ENCODE measurements at places on chromosomes 1 and 21.
A peak's percentile ranks its signal among the peaks of the same experiment; 100 is the strongest.

DNA sequence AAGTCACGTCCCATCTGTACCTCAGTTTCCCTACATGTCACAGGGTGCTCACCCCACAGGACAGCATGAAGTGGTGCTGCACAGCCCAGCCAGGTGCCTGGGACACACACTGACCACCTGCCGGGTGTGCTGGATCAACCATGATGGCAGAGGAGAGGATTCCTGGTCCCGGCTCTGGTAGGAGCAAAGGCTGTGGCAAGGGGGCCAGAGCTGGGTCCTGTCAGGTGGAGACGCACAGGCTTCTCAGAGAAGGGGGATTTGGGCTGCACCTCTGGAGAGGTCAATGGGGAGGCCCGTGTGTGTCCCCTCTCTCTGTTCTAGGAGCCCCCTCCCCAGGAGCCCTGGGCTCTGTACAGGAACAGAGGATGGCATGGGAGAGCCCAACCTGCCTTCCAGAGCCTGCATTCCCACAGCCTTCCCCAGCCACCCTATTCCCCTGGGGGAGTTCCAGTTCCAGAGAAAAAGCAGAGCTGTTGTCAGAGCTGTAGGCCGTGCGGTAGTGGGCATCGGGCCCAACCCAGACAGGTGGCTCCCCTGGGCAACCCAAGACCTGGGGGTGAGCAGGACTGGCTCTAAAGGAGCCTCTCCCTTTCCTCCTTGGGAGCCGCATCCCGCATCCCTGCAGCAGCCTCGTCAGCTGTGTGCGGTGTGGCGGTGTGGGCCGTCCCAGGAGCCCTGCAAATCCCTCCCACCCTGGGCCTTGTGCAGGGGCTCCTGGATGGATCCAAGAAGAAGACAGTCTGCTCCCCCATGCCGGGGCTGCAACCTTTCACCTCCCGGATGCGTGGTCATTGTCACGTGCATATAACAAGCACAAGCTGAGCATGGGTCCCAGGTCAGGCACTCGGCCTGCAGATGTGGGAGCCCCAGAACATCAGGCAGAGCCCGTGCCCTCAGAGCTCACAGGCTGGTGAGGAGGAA is 2.9 kb upstream of the TFF3 start:
- no peak for DNase-seq

DNA sequence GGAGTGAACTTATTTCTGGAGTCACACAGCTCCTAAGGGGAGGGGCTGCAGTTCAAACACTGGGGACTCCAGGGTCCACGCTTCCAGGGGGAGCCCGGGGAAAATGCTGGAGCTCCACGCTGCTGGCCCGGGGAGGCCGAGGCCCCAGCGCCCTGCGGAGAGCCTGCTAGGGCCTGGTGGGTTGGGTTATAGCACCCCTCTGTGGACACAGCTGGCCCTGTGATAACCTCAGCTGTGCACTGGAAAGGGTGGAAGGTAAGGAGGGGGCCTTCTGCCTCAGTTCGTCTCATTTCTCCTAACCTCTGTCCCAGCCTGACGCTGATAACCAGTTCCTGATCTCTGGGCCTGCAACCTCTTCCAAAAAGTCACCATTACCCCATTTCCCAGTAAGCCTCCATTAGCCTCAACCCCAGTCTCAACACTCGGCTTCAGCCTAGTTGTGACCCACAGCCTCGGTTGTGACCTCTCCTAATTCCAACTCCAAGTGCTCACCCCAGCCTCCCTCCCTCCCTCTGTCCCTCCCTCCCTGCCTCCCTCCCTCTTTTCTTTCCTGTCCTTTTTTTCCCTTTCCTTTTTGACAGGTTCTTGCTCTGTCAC is 7.1 kb downstream of the NBL1 start:
- DNase-seq = peak; percentile 52

GRCh38 chr1:18191037-18191436 is 83.4 kb downstream of the IGSF21 start:
- DNase-seq = no peak

DNA sequence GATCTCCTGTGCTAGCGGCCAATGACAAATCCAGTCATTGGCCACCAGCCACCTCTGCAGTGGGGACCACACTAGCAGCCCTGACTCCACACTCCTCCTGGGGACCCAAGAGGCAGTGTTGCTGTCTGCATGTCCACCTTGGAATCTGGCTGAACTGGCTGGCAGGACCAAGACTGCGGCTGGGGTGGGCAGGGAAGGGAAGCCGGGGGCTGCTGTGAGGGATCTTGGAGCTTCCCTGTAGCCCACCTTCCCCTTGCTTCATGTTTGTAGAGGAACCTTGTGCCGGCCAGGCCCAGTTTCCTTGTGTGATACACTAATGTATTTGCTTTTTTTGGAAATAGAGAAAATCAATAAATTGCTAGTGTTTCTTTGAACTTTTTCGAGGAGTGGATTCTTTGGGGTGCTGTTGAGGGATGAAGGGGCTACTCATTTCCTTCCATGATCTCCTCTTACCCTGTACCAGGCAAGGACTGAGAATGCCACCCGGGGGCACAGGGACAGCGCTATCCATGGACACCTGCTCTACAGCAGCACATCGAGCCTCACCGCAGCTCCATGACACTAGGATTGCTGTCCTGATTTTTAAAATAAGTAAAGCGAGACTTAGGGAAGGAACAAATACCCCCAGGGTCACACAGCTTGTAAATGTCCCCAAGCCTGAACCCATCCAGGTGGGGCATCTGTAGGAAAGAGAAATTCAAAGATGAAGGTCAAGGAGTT is 44.7 kb downstream of the TNNT2 start:
- DNase-seq = no peak

- DNase-seq = no peak
These were observed 72.6 kb downstream of the SGIP1 start for GRCh38 chr1:66606362-66607065.

- no peak for DNase-seq
These were observed 57.6 kb downstream of the DNM3 start for GRCh38 chr1:171898941-171899340.

GRCh38 chr21:14900611-14901010 is 164.2 kb downstream of the NRIP1 start:
- peak; percentile 41 for DNase-seq

DNA sequence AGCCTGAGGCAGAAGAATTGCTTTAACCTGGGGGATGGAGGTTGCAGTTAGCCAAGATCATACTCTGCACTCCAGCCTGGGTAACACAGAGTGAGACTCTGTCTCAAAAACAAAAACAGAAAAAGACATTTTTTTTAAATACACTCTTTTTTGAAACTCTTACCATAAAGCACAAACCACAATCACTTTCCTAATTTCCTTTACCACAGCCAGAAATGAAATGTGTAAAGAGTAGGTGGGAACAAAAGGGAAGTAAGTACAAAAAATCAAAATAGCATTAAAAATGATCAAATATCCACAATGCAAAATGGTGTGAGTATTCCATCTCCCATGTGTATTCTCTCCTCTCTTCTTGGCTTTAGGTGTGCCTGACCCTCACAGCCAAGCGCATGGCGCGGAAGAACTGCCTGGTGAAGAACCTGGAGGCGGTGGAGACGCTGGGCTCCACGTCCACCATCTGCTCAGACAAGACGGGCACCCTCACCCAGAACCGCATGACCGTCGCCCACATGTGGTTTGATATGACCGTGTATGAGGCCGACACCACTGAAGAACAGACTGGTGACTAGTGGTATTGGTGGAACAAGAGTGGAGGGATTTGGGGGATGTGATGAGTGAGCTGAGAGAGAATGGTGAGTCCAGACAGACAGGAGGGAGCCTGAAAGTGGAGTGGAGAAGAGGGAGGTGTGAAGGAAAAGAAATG is 14.9 kb downstream of the ATP1A4 start:
- no peak for DNase-seq

DNA sequence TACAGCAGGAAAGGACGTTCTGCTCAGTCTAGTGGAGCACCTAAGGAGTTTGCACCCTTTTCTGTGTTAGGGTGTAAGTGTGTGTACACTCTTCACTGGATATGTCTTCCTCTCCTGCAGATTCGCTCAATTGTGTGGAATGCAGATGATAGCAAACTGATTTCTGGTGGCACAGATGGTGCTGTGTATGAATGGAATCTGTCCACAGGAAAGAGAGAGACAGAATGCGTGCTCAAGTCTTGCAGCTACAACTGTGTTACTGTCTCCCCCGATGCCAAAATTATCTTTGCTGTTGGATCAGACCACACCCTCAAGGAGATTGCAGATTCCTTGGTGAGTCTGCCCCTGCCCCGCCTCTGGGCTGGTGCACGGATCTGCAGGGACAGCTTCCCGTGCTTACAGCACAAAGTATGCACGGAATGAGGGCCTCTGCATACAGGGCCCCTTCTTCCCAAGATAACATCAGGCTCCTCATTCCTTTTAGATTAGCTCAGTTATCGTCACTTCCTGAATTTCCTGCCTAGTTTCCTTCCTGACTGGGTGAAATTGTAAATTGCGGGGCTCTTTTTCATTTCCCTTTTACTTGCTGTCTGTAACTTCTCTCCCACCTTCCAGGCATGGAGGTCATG is 34.6 kb downstream of the CFAP57 start:
- peak; percentile 99 for DNase-seq

DNA sequence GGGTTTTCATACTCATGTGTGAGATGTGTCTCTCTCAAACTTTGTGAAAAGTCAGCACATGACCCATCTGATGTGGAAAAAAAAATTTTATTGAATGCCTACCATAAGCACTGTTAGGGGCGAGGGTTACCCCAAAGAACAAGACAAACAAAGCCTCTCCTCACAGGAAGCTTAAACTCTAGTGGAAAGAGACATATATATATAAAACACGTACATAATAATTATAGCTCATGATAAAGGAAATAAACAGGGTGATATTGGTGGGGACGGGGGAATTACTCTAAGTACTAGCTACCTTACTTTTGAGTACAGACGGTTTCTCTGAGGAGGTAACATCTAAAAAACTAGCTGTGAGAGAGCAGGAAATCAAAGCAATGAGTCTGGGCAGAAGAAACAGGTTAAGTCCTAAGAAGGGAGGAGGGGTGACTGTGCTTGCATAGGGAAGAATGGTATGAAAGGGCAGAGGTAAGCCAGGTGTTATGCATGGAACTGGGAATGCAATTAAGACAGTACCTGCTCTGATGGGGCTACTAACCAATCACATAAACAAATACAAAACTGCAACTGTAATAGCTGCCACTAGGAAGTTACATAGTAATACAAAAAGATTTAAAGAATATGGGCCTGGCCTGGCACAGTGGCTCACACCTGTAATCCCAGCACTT is 4.5 kb downstream of the LIN9 start:
- DNase-seq = no peak

GRCh38 chr1:234691567-234691966 is 81.6 kb upstream of the IRF2BP2 start:
- DNase-seq = peak; percentile 35

GRCh38 chr1:41439234-41439633 is 45.2 kb downstream of the EDN2 start:
- no peak for DNase-seq

DNA sequence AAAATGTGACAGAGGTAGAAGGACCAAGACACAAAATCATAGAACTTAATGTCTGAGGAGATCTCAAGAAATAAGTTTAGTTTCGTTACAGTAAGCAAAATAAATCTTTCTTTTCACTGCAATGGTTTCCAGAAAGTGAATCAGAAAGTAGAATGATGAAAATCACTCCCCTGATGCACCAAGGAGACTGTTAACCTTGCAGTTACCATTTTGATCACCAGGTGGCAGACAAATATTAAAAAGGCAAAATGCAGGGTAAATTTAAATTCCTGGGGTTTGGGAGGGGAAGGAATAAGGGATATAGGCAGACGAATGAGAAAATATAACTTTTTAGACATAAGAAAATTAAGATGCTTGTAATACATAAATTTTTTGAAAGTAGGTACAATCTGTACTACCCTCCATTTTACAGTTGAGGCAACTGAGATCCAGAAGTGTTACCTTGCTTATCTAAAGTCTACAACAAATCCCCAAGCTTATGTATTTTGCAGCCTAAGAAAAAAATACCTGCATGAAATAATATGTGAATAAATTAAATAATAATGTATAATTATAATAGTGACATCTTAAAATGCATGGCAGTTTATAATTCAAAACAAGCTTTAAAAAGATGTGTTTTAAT is 253.2 kb downstream of the CRB1 start:
- DNase-seq = peak; percentile 30

DNA sequence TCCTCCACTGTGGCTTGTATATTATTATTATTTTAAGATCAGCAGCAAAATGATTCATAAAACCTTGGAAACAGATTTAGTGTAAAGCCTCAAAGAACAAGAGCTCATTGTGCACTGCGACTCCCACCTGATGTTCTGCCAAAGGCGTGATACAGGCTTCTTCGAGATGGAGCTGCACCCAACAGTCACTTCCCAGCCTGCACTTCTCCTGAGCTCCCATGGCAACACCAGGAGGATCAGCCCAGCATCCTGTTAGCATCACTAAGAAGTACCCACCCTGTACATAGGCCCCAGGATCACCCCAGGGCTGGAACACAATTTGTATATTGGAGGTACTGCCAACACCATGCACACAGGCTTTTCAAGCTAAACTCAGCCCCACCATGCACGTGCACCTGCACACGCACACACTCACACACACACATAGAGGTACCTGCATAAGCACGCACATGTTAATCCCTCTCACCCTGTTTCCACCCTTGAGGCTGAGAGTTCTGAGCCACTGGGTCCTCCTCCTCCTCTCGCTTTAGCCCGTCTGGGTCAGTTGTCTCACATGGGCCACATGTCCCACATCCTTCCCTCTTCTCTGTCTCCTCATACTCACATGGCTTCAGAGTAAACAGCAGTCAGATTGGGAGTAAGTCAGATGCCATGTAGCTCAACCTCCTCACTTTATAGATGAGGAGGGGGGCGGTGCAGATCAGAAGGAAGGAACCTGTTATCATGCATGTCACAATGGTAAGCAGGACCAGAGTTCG is 281.9 kb upstream of the POU3F1 start:
- DNase-seq = no peak

DNA sequence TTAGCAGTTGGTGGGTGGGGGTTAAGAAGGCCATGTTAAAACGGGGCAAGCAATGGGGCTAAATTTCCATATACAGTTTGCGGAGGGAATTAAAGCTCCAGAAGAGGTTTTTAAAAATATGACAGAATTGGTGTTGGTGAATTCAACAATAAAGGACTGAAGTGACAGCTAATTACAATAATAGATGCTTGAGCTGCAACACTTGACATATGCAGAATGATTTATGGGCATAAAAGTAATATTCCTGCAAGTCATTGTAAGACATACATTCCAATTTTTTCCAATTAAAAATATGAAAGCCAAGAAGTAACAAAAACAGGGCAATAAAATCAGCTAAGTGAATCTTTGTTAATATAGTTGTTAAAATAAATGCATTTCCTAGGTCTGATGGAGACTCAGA is 202.2 kb upstream of the MAP1LC3C start:
- no peak for DNase-seq

Measured in HCEC 1CT (cell line).